ENCODE measurements at places on chromosomes 4 and X. TPM values are rescaled to one million over a fixed set of nuclear protein-coding genes. Genes with fewer than 3 reads are reported as not detected.

DNA sequence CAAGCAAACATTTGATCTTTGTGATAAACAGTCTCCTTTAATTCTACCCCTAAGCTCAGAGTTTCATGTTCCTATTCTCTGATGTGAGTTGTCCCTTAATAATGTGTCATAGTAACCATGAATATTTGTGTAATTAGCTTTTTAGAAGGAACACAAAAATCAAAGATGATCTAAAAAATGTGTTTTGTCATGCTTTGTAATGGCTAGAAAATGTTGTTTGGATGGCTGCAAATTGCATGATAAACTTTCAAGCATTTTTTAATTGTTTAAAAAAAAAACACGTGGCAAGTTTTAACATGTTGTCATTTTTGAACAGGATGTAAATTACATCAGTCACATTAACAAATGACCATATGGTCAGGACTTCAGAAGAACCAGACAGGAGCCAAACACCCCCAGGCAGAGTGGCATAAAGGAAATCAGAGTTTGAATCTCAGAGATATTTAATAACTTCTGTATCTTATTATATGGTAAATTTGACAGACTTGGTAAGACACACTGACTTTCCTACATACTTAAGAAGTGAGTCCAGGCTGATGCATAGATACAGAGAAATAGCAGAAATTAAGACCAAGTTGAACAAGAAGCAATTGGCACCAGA is 223.9 kb upstream of the VEGFC start:
- no peak for DNase-seq

CLRN2 gene
- not detected for total RNA-seq

DNA sequence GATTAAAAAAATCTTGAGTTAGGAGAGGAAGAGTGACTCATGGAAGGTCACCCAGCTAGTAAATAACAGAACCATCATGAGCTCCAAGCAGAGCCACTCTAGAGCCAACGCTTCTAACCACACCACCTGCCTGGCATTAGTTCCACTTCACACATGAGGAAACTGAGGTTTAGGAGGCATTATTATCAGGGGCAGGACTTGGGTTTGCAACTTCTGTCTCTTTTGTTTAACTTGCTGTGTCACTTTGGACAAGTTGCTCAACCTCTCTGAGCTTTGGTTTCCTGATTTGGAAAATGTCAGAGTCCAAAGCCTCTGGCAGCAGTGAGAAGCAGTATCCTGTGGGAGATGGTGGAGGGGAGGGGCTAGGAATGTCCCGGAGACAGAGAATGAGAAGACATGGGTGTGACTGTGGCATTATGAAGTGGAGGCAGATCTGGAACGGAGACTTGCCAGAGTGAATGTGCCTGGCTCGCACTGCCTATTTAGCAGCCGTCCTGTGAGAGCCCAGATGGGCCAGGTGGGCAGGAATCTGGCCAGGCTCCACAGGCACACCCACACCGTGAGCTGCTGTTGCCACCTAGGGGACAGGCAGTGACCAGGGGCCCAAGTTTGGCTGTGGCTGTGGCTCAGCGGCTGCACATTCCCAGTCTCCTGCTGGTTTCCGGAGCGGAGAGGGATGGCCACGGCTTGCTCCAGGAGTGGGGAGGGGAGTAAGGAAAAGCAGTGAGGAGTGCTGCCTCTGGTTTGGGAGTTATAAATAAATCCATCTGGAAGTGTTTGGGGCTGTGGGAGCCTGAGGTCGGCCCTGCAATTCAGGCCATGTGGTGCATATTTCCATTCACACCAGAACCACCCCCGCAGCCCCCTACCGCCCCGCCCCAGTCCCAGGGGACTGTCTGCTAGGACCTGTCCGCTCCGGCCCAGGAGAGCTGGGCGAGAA is 93.4 kb downstream of the NHSL2 start:
- no peak for DNase-seq

DNA sequence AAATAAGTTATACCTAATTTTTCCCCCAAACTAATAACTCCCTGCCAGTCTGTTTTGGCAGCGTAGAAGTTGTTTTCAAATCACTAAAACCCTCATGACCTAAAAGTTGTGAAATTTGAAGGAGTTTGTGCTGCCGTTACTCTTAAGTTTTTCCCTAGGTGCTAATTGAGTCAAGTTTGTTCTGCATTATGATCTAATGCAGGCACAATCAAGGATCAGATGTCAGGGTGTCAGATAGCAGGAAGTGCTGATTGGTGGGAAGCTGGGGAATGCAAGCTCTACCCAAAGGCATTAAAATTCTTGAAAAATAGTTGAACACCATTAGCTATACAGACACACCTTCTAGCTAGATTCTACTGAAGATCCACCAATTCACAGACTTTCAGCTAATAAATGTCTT is 51.9 kb downstream of the ARX start:
- no peak for DNase-seq

DNA sequence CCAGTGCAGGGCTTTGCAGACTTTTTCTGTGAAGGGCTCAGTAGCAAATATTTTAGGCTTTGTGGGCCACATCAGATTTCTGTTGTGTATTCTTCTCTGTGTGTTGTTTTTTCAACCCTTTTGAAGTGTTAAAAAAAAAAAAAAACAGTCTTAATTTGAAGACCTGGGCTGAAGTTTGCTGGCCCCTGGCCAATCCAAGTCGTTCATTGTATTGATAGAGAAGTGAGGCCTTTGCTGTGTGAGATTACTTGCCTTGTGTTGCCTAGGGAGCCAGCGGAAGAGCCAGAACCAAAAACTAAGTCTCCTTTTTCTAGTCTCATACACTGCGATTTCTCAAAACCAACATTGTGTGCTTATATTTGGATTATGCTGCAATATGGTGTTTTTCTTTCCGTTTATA is 46.9 kb downstream of the MTM1 start:
- no peak for DNase-seq

- no peak for DNase-seq
Observed at GRCh38 chr4:7557456-7557855, 122.7 kb upstream of the PSAPL1 start.

FGF5 gene
- total RNA-seq, result not detected

MAGEC2 gene
- not detected for total RNA-seq

DNA sequence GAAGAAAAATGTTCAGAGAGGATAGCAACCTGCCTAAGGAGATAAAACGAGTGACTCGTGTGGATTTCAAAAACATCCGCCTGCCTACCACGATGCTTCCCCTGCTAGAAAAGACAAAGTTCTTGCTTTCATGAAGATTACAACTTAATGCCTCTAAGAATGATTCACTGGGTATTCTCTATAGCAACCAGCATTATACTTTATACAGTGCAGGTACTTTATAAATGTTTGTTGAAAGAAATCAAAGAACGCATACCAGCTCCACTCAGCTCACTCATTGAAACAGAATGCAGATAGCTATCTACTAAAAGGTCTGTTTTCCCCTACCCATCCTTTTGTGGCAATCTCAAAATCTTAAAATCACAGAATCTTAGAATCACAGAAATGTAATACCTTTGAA is 33.7 kb downstream of the GASK1B start:
- DNase-seq, result no peak

MAGEB1 gene
- not detected for total RNA-seq

DNA sequence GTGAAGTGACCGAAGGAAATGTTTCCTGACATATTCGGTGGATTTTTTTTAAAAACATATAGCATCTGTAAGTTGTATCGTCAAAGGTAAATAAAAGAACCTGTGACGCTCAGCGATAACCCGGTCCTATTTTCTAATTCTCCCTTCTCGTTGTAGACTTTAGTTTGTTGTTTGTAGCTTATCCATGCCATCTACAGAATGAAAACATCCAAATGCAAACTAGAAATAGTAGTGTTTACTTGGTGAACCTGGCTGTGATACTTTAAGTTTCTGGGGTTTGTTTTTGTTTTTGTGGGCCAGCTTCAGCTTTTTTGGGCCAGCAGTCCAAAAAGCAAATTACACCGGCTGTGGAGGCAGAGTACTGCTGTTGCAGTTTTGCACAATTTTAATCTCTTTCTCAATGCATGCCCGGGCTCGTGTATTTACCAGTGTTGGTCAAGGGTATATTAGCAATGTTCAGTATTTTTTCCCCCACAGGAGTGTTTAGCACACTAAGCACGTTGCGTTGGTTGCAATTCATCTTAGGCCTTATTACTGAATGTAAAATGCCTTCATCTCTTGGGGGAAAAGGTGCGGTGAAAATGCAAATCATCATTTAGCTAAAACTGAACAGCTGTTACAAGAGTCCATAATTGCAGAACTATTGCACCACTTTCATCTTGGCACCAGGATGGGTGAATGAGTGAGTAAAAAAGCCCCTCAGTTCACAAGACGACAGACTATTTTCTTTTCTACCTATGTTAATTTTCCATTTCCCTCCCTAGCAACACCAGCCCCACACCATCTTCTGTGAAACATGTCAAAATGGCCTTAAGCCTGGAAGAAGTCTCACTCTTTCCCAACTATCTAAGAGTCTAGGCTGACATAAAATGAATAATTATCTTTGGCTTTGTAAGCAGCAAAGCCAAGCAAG is 1.7 kb upstream of the CNOT6L start:
- peak; percentile 25 for DNase-seq

- no peak for DNase-seq
Observed at GRCh38 chrX:142251202-142251601, 46.1 kb upstream of the MAGEC2 start.

RAB41 gene
- not detected for total RNA-seq

DNA sequence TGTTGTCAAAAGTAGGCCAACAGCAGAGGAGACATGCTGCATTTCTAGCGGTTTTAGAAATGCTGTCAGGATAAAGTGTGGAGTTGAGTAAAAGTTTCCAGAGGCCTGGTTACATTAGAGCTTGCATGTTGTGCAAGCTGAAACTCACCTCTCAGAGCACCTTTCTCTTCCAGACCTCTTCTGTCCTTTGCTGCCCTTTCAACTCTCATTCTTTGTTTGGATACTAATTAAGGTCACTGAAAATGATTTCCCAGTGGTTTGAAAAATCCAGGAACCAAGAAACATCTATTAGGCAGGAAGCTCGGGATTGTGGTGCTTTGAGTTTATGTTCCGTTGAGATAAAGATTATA is 426.6 kb downstream of the MAPK10 start:
- no peak for DNase-seq

DNA sequence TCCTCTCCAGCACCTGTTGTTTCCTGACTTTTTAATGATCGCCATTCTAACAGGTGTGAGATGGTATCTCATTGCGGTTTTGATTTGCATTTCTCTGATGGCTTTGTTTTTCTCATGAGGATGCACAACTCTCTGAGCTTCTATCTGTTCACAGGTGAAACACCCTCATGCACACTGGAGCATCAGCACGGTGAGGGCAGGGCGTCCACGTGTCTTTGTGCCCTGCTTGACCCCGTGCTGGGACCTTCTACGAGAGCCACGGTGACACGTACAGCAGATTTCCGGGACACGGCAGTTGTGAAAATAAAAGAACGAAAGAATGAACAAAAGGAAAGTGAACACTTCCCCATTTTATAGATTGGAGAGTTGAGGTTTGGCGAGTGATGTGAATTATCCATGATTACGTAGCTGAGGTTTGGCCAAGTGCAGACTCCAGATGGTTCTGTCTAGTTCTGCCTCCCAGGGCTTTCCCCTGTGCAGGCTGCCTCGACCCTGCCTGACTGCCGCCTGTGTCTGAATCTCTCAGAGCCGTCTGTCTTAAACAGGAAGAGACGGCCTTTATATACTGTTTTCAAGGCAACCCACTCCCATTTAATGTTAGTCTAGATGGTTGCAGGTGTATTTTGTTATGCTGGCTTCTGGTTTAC is 67.8 kb upstream of the SORBS2 start:
- DNase-seq, result no peak

DNA sequence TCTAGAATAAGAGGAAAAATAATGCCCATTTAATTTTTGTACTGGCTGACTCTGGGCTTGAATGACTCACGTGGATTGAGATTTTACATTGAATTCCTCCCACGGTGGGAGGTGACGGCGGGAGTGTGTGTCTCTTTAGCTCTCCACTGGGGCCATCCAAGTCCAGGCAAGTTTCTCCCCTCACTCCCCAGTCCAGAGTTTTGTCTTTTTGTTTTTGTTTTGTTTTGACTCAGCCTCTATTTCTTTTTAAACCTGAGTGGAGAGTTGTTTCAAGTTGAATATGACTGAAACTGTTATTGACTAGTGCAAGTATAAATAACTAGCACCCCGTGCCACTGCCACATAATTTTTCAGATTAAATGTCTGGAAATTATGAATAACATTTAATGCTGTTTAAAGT is 13.6 kb downstream of the CHST7 start:
- no peak for DNase-seq

- no peak for DNase-seq
Observed at GRCh38 chrX:38664285-38664684, 102.9 kb downstream of the TSPAN7 start.

GRCh38 chr4:189988877-189989431 is 38.1 kb downstream of the FRG2 start:
- no peak for DNase-seq

DNA sequence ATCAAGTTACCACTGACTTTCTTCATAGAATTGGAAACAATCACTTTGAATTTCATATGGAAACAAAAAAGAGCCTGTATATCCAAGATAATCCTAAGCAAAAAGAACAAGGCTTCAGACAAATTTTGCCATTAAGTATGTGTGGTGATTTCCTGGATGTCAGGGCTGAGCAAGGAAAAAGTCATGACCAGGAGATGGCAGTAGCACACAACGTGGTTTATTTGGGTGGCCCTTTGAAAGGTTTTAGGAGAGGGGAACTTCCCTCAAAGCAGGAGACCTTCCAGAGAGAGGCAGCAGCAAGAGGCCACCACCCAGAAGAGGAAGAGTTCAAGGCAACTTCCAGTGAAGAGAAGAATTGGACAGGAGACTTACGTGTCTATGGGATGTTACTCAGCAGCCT is 18.1 kb upstream of the ZXDB start:
- no peak for DNase-seq

DNA sequence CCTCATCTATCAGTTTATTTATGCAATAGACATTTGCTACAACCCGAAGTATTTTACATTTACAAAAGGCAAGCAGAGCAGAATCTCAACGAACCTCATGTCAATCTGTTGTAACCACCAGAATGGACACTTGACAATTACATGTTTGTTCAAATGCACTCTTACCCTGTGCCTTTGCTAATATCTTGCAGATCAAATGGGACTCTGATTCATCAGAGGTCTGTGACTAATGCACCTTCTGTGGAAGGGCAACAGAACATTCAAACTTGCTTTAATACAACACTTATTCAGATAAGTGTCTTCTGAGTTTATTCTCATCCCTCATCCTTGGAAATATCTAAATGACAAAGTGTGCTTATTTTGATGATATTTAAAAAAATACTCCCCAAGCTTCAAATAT is 644.7 kb upstream of the PCDH10 start:
- DNase-seq, result no peak

DNA sequence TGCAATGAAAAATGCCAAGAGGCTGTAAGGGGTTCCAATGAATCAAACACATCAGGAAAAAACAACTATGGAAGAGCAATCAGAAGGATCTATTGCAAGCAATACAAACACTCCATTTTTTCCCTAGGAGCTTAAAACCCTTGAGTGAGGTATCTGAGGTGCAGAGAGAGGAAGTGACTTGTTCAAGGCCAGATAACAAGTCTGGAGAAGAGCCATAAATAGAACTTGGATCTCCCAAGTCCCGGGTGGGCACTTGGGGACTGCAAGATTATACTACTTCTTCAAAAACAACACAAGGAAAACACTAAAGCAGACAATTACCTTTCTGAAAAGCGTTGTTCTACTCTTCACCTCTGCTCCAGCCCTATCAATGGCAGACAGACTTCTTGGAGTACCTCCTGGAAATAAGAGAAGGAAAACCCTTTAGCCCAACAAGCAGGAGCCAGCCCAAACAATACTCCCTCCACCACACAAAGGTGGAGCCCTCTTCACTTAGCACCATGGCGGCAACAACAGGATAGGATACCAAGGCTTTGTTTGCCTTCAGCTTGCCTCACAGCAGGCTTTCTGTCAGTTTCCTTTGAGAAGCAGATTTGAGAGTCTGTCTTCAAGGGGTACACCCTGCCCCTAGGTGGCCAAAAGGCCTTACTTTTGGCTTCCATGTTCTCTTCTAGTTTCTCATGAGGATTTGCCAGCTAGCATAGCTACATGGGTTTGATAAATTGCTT is 26.0 kb downstream of the AIFM1 start:
- no peak for DNase-seq

All from activated CD4-positive, alpha-beta T cell treated with anti-CD3 and anti-CD28 coated beads, Interleukin-2, amount 10 ng/mL, durations not matched to agents 7 days and 5 days (primary cell).